ENCODE measurements at places on chromosomes 2 and 18. TPM values are rescaled to one million over a fixed set of nuclear protein-coding genes. Genes with fewer than 3 reads are reported as not detected.

Gene SERPINB4
- total RNA-seq = not detected

Gene HNRNPLL
- 98.7 TPM for total RNA-seq

Gene STPG4
- not detected for total RNA-seq

Gene DNAH6
- 16.1 TPM for total RNA-seq

Gene POTEI
- total RNA-seq = 1.2 TPM

Gene CHRNG
- not detected for total RNA-seq

Gene LIMS4
- total RNA-seq = not detected

Gene TGFBRAP1
- 22.6 TPM for total RNA-seq

Gene UGT1A5
- total RNA-seq = not detected

Gene MROH2A
- under 0.01 TPM for total RNA-seq

Gene MARCO
- total RNA-seq = not detected

Gene DNAJC5G
- total RNA-seq = 0.23 TPM

Gene ALPP
- not detected for total RNA-seq

Gene PROM2
- 2.1 TPM for total RNA-seq

Gene LINC00305
- total RNA-seq = not detected

Gene DYSF
- 1.8 TPM for total RNA-seq

Gene ACOXL
- total RNA-seq = 0.23 TPM

Gene PCARE
- total RNA-seq = 0.23 TPM

Gene ZSWIM2
- 0.23 TPM for total RNA-seq

Gene TMEM37
- total RNA-seq = 0.92 TPM

Gene TMEM17
- 7.8 TPM for total RNA-seq

Gene TCF23
- total RNA-seq = not detected

Gene CDH2
- 216 TPM for total RNA-seq

Gene SLC5A7
- 14.3 TPM for total RNA-seq

Gene HSPE1
- total RNA-seq = 93.7 TPM

Gene CHCHD5
- 6.0 TPM for total RNA-seq

Gene GAREM1
- 15.2 TPM for total RNA-seq

Gene CIB4
- not detected for total RNA-seq

Gene HRH4
- total RNA-seq = 0.23 TPM

Gene TSPYL6
- 0.23 TPM for total RNA-seq

Gene TEKT4
- 2.5 TPM for total RNA-seq

Gene VWA3B
- 2.8 TPM for total RNA-seq

Gene CGREF1
- total RNA-seq = 28.8 TPM

Gene TEX261
- total RNA-seq = 19.6 TPM

All from diencephalon (tissue), 1 donor.